ENCODE measurements at places on chromosomes 2 and 18.

DNA sequence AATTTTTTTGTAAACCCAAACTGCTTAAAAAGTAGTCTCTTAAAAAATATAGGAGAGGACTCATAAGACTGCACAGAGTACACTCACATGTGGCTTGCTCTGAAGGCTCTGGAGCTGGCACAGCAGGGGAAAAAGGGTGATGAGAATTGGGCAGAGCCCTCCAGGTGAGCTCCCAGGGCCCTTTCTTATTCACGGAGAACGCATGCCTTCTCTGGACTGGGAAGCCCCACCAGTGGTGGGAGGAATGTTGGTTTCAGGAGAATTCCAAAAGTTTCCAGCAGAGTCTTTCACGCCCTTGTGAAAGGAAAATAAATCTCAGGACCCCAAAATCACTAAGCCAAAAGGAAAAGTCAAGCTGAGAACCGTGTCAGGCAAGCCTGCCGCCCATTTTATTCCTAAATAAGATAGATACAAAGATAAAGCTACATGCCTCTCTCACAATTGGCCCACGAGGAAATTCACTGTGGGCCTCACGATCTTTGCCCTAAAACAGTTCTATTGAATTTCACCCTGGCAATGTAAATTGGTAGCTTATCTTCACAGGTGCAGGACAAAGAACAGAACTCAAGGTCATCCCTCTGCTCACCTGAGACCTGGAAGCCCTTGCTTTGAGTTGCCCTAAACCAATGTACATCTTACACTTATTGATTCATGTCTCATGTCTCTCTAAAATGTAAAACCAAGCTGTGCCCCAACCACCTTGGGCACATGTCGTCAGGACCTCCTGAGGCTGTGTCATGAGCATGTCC, 15.5 kb upstream of the MC5R start:
- DNase-seq, result no peak

DNA sequence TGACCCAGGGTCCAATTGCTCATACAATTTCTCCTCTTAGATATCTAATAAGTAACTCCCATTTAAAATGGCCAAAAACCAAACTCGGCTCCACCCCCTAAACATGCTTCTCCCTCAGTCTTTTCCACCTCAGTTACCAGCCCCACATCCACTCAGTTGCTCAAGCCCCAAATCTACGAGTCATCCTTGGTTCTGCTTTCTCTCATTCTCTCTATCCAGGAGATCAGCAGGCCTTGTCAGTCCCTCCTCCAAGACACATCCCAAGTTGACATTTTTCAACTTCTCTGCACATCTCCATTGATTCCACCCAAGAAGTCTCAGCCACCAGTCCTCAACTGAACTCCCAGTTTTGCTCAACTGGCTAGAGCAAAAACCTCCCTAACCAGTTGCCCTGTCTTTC, 40.5 kb upstream of the RTN4 start:
- no peak for DNase-seq

GRCh38 chr2:1614564-1614963, 129.8 kb downstream of the PXDN start:
- no peak for DNase-seq

DNA sequence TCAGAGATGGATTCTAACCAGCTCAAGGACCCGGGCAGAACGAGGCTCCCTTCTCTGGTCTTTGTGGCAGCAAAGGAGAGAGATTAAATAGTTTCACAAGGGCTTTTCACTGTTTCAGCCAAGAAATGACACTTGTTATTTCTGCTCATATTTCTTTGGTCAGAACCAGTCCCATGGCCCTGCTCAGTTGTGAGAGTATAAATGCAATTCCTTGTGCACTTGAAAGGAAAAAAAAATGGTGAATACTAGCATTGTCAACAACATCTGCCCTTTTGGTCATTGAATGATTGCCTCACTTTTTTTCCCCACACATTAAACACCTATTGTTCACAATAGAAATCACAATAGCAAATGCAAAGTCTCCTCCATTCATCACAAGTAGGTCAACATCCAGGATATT, 104.4 kb downstream of the RDH14 start:
- no peak for DNase-seq

DNA sequence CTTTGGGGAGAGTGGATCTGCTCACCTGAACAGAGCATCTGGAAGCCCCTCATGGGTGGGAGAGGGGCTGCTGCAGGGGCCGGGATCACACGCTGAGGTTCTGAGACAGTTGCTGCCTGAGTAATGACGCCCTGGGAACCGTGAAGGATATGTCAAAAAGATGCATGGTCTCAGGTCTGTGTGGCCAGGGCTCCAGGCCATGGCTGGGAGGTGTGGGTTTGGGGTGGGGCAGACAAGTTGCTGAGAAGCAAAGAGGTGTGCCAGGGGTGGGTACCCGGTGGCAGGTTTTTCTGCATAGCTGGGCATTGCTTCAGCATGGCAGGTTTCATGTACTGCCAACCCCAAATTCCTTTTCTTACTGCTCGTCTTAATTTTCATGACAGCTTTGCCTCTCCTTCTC, 133.5 kb downstream of the RPIA start:
- DNase-seq, result no peak

DNA sequence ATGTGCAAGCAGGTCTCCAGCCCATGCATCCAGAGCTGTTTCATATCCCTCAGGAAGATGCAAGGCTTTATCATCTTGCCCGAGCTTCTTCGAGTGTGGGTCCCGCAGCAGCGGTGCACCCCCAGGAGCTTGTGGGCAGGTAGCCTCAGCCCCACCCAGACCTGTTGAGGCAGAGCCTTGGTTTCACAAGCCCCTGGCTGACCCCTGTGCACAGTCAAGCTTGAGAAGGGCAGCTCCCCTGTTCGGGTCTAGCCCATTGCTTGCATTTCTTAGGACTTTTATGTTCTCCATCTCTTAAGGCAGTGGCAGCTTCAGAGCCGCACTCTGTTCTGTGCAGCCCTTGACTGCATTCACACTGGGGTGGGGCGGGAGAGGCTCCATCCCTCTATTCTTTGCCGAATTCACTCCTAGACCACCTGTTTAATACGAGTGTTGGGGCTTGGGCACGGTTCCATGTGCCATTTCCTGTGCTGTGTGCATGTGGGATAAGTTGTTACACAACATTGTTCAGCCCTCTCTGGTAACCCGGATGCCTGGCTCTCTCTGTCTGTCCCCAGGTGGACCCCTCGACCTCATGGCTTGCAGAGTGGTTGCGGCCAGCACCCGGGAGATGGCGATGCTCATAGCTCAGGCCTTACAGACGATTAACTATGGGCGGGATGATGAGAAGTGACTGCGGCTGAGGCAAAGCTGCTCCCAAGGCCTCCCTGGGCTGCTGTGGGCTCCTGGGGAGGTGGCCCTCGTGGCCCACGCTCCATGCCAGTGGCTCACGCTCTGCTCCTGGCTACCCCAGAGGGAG, 48.7 kb downstream of the IMPA2 start:
- DNase-seq, result no peak

DNA sequence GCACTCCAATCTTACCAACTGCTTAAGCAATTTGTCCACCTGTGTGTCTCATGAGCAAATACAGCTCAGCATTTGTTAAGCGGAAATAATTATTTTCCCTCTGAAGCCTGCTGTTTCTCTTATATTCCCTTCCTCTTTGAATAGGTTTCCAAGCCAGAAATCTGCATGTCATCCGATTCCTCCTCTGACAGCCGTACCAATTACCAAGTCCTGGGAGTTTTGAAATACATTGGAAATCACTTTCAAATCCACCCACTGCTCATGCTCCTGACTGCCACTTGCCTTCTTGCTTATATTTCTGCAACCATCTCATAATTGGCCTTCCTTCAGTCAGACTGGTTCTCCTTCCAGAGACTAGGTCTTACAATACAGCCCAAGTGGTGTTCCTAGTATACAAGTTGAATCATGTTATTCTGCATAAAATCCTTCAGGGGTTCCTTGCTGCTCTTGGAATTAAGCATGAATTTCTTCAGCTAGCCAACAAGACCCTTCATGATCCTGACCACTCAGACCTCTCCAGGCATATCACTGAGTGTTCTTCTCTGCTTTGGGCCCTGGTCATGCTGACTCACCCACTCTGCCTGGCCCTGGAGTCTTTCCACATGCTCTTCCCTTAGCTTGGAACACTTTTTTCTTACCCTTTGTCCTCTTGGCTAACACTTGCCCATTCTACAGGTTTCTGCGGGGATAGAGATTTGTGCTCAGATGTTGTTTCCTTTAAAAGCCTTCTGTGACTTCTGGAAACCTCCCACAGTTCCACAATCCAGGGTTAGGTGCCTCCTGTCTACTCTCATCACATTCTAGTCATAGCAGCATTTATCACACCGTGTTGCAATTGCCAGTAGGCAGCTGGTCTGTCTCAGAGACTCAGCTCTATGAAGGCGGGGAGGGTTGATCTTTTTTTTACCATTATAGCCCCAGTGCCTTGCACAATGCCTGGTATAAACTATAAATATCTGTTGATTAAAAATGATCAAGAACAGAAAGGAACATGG, 157.6 kb downstream of the ARL6IP6 start:
- no peak for DNase-seq

DNA sequence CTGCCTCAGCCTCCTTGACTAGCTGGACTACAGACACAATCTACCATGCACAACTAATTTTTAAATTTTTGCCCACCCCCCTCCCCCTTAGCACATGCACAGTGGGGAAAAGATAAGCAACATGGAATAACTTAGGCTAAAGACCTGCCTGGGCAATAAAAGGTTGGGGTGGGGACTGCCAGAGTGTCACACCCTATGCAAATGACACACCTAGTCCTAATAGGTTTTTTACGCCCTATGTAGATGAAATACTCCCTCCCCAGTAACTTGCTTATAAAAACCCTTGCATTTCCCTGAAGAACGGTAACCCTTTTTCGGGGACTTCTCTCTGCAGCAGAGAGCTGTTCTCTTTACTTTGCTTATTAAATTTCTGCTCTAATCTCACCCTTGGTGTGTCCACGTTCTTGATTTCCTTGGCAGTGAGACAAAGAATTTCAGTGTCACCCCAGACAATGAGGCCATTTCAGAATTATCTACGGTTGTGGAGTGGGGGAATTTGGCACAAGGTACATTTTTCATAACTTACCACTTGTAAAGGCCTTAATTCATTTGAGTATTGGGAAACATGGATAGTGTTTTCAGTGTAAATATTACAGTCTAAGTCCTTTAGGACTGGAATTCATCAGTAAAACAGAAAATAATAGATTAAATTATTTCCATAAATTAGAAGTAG, 109.2 kb downstream of the NOL4 start:
- DNase-seq, result no peak

DNA sequence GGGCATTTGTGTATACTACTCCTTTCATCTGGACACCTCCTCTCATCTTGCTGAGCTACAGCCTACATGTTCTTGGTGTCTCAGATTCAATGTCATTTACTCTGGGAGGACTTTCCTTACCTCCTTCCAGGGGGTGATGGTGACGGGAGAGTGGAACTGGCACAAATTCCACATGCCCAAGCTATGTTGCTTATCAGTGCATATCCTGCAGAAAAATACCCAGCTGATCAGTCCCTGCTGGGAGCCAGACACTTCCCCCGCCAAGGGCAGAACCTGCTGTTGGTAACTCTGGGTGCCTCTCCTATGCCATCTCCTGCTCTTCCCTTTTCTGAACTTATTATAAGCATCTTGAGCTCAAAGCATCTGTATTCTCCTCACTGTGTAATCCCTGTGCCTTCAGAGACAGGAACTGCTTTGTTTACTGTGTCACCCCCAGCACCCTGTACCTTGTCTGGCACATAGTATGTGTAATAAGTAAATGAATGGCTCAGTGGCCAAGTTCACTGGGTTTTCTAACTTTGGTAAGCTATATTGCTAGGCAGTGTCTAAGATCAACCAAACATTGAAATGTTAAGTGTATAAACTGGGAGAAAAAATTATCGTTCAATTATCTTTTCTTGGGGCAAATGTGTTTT, 87.7 kb upstream of the LPIN2 start:
- DNase-seq, result no peak

DNA sequence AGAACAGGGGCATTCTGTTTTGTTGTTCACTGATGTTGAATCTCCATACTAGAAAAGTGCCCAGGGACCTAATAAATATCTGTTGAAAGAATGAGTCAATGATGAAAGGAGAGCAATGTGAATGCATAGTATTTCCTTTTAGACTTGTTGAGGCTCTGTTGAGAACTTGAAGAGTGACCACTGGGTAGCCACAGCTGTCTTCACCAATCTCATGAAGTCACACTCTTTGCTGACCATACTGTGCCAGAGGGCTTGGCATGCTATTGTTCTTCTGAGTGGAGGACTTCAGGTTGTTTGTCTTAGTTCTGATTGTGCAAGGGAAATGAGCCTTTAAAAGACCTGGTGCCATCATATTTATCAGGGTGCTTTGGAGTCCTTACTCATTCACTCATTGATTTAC, 41.6 kb upstream of the NT5C1B start:
- no peak for DNase-seq

DNA sequence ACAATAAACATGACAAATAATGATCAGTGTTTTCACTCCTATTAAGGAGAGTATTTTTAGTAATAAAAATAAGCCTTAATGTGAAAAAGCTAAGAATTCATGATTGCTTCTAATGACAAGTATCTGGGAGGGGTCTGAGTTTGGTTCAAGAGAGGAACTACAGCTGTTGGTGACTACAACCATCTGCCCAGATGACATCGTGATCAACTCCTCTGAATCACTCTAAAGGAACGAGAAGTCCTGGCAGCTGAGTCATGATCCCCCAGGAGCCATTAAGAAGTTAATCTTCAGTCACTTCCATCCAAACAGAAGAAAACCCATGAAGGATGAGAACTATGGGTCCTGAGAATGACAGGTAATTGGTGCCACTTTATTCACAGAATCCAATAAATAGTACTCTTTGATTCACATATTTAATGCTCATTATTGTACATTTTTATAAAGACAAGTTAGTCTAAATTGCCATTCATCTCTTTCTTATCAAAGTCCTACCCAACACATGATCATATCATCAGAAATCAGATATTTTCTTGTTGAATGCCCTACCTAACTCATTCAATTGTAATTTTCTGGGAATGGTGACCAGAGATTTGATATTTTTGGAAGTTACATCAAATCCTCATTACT, 6.8 kb downstream of the TFPI start:
- DNase-seq, result no peak

- no peak for DNase-seq
These were observed 62.6 kb downstream of the KCTD18 start for GRCh38 chr2:200447139-200447855.

GRCh38 chr2:99960790-99961189, 181.6 kb downstream of the AFF3 start:
- DNase-seq, result no peak

DNA sequence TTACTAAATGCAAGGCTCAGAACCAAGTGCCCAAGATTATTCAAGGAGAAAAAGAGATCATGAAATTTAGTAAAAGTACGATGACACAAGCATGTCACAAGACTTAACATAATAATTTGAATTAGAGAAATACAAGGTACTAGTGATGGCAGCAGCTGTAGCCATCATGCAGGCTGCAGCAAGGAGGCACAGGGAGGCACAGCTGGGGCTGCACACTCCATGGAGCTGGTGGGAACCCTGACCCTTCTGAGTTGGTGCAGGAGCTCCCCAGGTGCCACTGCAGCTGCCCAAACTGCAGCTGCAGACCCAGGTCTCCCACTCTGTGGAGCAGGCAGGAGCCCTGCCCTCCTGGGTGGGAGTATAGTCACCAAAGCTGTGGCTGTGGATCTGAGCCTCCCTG, 46.0 kb downstream of the COL3A1 start:
- DNase-seq, result no peak
